ENCODE measurements at places on chromosomes 5 and 9.

GRCh38 chr9:136533775-136534157, 12.1 kb downstream of the NOTCH1 start:
- no peak for DNase-seq

GRCh38 chr9:13431222-13431536, 151.7 kb upstream of the MPDZ start:
- no peak for DNase-seq

GRCh38 chr5:5665225-5666075, 243.0 kb downstream of the ICE1 start:
- no peak for DNase-seq

- no peak for DNase-seq
Observed at GRCh38 chr9:70080481-70081119, 37.0 kb downstream of the MAMDC2 start.

DNA sequence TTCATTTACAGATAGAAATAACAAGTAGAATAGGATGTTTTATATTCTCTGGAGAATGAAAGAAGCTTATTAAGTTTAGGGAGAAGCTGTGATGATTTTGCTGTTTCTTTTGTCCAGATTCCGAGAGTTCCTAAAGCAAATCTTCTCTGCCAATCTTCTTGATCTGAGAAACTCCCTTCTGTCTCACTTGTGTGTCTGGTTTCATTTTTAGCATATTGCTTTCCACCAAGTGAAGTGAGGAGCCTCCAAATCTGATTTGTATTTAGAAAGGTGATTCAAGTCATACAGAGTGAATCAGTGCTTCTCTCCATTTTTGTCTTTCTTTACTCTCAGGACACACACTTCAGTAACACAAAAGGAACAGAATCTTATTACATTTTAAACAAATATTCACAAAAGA, 48.4 kb downstream of the STX17 start:
- no peak for DNase-seq

DNA sequence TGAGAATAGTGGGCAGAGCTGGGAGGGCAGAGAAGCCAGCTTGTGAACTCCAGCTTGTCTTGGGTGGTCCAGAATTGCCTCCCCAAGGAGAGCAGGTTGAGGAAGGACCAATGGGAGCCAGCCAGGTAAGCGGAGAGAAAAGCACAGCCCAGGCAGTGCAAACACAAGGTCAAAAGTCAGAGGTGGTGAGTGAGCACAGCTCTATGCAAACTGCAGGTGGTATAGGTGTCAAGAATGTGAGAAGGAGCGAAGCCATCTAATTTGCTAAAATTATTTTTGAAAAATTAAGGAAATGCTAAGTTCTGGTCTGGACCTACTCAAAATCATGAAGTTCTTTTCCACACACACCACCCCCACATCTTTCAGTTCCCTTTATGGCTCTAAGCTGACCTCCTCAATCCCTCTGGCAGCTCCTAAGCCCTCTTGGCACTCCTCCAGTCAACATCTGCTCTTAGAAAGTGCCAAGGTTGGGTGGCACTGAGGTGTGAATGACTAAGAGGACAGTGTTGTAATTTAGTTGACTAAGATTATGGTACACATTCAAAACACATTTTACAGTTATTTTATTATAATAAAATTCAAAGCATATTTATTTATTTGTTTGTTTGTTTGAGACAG, 6.6 kb upstream of the OTULINL start:
- DNase-seq: no peak

DNA sequence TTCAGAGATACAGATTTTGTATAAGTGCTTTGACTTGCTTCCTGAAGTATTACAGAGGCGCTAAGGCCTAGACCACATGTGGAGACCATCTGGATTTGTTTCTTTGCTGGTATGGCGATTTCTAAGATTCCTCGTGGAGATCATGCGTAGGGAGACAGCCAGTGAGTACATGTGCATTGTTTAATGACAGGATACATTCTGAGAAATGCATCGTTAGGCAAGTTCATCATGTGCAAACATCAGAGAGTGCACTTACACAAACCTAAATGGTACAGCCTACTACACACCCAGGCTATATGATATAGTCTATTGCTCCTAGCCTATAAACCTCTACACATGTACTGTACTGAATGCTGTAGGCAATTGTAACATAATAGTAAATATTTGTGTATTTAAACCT, 16.5 kb upstream of the CEP120 start:
- no peak for DNase-seq

DNA sequence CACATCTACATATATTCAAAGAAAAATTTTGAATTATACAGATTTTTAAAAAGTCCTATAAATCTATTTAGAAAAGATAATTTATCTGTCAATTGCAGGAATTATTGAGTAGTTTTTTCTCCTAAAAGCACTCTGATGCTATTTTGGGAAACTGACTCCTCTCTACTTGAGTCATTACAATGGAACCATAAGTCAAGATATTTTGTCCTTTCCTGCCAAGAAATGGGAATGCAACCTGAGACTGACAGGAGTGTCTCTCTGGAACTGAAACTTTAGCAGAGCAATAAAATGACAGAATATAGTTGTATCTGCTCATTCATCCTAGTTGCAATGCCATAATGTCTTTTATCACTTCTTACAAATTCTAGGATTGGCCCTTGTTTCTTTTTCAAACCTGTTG, 48.6 kb downstream of the CARTPT start:
- DNase-seq: no peak

DNA sequence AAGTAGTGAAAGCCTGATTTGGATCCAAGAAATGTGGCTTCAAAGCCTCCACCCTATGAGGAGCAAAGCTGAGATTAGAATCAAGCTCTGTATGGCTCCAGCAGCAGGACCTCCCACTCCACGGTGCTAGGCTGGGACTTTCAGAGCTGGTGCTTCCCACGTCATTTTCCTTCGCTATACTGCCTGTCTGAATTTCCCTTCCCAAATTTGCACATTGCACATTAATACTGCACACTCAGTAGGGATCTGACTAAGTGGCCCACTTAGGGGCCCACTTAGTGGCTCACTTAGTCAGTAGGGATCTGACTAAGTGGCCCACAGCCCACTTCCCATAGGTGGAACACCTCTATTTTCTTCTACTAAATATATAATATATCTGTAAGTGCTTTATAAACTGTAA, 14.1 kb upstream of the SPDL1 start:
- DNase-seq: no peak

- no peak for DNase-seq
Observed at GRCh38 chr5:172567294-172567693, 73.8 kb upstream of the NEURL1B start.

GRCh38 chr9:109797006-109797405, 17.0 kb downstream of the PALM2AKAP2 start:
- no peak for DNase-seq

GRCh38 chr9:126504086-126504976, 109.4 kb upstream of the LMX1B start:
- DNase-seq: no peak

- no peak for DNase-seq
Observed at GRCh38 chr5:65978251-65978650, 51.9 kb downstream of the ERBIN start.

DNA sequence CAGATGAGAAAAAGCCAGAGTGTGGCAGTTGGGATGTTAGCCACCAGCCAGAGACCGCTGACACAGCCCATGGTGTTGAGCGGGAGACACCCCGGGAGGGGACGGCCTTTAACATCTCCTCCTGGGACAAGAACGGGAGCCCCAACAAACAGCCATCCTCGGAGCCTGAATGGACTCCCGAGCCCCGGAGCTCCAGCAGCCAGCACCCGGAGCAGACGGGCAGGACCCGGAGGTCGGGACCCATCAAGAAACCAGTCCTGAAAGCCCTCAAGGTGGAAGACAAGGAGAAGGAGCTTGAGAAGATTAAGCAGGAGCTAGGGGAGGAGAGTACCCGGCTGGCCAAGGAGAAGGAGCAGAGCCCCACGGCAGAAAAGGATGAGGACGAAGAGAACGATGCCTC, 28.0 kb upstream of the POMT1 start:
- peak; percentile 22 for DNase-seq

GRCh38 chr5:125199968-125200865, 453.8 kb upstream of the ZNF608 start:
- DNase-seq: no peak

GRCh38 chr5:76938177-76938576, 14.7 kb upstream of the CRHBP start:
- DNase-seq: no peak

- DNase-seq: no peak
Observed at GRCh38 chr9:131270171-131271015, 5.9 kb downstream of the FAM78A start.

DNA sequence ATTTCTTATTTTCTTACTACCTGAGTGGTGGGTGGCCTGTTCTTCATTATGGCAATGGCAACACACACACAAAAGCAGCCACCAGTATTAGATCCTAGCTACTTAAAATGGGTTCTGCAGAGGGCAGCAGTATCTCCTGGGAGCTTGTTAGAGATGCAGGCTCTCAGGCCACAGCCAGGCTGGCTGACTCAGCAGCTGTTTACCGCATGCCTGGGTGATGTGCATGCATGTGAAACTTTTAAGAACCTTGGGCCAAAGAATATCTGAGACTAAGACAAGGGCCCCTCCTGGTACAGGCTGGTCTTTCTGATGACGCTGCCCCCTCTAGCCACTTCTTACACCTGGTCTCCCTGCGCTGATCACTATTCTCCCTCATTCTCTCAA, 399.0 kb downstream of the MED10 start:
- no peak for DNase-seq

GRCh38 chr5:145429170-145429569, 406.0 kb downstream of the PRELID2 start:
- no peak for DNase-seq

DNA sequence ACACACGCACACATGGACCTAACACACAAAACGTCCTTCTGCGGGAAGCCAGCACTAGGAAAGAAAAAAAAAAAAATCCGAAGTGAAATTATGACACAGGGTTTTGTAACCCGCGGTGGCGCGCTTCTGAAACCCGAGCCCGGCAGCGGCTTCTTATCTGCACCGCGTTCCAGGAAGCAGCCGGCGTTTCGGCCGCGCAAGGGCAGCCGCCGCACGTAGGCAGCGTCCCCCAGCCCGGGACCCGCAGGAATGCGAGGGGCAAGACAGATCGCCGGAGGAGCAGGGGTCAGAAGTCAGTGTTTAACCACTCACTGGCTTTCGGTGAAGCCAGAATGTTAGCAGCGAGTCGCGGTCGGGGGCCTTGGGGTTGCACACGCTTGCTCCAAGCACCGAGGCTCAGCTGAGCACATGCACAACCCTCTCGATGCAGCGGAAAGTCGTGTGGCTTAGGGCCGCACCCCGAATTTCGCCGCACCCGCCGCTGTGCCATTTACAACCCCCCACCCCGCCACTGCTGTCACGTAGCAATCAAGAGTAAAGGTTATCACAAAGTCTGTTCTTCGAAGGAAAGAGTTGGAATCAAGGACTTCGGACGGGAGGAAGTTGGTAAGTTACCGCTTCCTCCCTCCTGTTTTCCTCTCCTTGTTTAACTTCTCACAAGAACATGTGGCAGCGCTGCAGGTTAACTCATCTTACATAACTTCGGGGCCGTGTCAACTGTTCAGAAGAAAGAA, 167.9 kb downstream of the AUH start:
- peak; percentile 91 for DNase-seq

DNA sequence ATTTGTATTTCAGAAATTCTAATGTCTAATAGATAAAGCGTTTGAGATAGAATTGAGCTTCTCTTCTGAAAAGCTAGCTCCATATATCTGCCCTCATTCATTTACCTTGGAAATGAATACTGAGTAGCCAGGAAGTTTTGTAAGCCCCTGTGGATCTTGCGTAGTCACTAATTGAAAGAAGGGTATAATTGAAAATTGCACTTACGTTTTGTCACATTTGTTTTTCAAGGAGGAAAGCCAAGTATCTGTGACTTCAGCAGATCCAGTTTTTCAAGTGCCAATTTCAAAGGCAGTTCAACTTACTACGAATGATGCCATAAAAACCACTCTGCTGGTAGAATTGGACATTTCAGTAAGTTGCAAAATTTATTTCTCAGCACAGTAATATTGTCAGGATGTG, 14.0 kb downstream of the MTRR start:
- no peak for DNase-seq

DNA sequence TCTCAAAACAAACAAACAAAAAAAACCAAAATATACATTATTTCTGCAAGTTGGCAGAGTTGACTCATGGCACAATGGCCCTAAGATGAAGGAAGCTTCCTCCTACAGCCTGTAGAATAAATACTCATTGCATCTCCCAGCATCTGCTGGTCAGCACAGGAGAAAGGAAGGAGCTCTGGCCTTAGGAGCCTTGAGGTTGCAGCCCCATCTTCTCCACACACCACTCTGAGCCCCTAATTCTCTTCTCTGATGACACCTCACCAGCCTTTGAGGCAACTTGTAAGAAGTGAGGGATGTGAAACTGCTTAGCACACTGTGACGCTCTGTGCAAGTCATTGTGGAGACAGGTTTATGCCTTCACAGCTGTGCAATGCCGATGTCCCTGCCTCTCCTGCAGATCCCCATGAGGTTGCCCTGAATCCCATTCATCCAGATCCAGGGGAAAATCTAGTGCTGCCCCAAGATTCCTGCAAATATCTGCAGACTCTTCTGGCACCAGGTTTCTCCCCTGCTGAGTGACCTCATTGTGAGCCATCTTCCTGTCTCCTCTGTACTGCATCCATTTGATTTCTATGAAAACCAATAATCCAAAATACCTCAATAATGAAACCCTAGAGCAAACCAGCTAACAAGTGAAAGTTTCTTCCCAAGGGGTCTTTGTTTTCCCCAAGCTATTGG, 65.3 kb upstream of the TGFBR1 start:
- no peak for DNase-seq

- no peak for DNase-seq
Observed at GRCh38 chr9:135290086-135290485, 189.5 kb upstream of the PPP1R26 start.

GRCh38 chr9:12670006-12670405, 23.2 kb upstream of the TYRP1 start:
- DNase-seq: no peak

- DNase-seq: no peak
Observed at GRCh38 chr9:124356745-124357390, 58.4 kb downstream of the PSMB7 start.

DNA sequence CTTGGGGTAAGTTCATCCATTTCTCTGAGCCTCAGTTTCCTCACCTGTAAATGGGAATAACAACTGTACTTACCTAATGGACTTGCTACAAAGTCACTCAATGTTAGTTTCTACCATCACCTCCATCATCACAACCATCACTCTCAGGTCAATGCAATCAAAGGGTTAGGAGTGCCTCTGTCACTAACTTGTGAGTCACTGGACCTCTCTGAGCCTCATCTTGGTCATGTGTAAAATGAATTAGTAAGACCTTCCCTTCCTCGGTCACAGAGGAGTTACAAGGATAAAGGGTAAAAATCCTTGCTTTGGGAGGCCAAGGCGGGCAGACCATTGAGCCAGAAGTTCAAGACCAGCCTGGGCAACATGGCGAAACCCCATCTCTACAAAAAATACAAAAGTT, 12.8 kb downstream of the FABP6 start:
- DNase-seq: no peak

DNA sequence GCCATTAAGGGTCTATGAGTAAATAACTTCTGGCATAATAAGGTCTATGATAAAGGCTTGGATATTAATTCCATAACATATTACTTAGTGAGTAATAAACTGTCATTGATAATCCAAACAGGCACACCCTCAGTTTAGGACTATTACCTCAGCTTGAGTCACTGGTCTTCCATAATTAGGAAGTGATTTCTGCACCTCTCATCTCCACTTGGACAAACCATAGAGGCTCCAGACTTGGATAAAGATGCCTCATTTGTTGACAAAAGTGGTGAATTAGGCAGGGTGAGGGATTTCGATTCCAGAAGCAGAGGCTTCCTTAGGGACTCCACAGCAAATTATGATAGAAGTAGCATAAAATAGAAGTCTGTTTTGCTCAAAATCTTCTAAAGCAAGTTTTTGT, 127.5 kb upstream of the MTAP start:
- no peak for DNase-seq

GRCh38 chr5:76319673-76320072, 83.4 kb upstream of the IQGAP2 start:
- no peak for DNase-seq
